ENCODE measurements at places on chromosomes 7 and 10. TPM values are rescaled to one million over a fixed set of nuclear protein-coding genes. Genes with fewer than 3 reads are reported as not detected.

DNA sequence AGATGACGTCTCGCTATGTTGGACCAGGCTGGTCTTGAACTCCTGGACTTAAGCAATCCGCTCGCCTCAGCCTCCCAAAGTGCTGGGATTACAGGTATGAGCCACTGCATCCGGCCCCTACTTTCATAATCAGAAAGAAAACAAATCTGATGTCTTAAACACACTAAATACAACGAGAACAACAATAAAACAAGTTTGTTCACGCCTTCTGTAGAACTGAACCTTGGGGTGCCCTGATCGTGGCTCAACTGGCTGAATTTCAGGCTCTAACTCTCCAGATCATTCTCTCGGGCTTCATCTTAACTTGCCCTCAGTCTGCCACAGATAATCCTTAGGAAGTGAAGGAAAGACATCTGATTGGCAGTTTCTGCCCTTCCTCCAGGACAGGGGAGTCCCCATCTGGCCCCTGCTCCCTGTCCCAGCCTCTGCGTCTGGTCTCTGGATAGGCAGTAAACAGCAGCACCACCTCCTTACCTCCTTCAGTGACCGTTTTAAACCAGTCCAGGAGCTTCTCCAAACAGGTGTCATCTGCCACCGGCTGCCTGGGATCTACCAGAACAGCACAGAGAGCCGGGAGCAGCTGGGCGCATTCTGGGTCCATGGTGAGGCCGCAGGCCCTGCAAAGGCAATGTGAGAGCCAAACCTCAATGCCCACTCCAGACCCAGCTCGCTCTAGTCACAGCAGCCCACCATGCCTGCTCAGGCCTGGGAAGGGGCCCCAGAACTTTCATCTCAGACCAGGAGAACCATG is 1.3 kb downstream of the BRAT1 start:
- no peak for DNase-seq

DNA sequence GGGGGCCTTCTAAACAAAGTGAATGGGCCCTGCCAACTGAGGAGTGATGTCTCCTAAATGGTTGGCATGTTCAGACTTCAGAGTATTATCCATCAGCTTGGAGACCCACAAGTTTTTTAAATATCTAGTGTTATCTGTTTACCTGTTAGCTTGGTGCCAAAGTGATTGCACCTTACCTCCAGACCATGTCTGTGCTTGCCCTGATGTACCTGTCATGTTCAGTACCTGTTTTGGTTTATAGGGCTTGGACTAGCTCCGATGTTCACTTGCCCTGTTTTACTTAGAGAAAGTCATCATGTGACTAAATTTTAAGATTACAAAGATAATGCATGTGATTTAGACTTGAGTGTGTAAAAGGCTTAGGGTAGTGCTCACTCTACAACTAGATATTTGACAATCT is 67.7 kb downstream of the CNNM2 start:
- DNase-seq = no peak

DNA sequence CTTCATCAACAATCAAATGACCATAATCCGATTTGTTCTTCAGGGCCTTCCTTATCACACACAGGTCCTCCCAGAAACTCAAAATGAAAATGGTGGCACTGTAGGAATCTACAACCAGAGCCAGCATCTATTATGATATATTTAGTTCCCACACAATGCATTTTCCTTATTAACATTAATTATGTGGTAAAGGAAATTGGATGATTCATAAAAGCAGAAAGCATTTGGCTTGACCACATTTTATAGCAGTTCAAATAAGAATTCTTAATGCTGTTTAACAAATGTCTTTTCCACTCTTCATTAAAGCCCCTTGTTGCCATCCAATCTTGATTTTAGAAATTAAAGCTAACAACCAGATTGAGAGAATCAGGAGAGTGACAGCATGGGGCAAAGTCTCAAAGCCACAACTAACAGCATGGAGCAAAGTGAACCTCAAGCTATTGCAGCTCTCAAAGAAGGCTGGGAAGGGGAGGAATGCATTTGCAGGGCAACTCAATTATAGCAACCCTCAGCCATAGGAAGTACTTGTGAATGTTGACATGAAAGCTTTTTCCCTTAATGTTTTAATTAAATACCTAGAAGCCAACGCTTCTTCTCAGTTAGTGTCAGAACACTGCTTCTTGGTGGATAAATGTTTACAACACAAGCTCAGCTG is 549.1 kb downstream of the NXPH1 start:
- no peak for DNase-seq

DNA sequence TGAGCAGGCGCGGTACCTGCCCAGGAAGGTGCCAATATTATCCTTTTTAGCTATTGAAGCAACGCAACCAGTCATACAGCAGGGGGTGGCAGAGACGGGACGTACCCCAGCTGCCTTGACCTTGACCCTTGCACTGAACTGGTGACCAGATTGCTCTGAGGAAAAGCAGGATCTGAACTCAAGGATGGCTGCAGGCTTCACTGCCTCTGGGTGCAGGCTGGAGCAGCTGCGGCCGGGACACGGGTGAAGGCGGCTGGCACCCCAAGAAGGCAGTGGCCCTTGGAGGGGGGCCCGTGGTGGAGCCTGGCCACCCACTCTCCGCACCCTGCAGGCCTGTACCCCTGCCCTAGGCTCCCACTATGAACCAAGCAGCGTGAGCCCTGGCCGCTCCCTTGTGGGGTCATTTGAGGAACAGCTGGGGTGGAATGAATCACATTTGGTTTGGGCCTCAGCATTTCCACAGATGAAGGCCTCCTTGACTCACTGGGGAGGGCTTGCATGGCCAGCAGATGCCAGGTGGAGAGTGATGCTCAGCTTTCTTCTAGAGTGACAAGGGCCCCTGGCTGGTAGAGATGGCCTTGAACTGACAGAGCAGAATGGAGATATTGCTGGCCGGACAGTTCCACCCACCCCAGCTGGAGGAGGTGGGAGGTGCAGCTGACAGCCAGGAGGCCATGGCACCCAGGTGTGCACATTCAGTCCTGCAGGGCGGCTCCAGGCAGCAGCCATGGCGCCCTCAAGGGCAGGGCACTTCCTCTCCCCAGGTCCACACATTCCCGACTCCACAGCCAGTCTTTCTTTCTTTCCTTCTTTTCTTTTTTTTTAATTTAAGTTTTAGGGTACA is 218.7 kb downstream of the WDR37 start:
- DNase-seq = no peak

- DNase-seq = no peak
These were observed 10.5 kb downstream of the DDC start for GRCh38 chr7:50554431-50555322.

THSD7A gene
- not detected for total RNA-seq

DNA sequence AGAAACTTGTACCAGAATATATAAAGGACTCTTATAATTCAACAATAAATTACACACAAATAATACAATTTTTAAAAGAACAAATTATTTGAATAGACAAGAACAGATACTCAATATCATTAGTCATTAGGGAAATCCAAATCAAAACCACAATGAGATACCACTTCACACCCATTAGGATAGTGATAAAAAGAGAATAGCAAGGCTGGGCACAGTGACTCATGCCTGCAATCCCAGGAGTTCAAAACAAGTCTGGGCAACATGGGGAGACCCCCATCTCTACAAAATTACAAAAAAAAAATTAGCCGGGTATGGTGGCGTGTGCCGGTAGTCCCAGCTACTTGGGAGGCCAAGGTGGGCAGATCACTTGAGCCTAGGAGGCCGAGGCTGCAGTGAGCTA is 52.2 kb upstream of the KCNIP2 start:
- DNase-seq = no peak

GRCh38 chr7:120915314-120916105 is 35.1 kb upstream of the ING3 start:
- DNase-seq = no peak

DNA sequence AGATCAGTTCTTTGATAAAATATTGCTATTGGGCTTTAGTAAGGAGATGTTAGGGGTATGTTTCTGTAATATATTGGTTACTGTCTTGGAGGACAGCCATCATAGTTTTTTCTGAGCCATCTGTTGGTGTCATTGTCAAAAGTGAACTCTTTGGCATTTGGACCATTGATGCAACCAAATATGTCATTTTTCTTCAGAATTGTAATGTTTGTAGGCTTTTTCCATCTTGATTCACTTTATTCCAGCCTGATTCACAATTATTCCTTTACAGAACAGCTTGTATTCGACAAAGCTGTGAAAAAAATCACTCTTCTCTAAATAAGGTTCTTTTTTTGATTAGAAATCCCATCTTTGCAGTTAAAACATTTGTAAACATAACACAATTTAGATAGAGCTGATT is 37.4 kb downstream of the SMNDC1 start:
- DNase-seq = no peak

GRCh38 chr10:27792216-27792615 is 46.6 kb upstream of the MKX start:
- DNase-seq = no peak

DNA sequence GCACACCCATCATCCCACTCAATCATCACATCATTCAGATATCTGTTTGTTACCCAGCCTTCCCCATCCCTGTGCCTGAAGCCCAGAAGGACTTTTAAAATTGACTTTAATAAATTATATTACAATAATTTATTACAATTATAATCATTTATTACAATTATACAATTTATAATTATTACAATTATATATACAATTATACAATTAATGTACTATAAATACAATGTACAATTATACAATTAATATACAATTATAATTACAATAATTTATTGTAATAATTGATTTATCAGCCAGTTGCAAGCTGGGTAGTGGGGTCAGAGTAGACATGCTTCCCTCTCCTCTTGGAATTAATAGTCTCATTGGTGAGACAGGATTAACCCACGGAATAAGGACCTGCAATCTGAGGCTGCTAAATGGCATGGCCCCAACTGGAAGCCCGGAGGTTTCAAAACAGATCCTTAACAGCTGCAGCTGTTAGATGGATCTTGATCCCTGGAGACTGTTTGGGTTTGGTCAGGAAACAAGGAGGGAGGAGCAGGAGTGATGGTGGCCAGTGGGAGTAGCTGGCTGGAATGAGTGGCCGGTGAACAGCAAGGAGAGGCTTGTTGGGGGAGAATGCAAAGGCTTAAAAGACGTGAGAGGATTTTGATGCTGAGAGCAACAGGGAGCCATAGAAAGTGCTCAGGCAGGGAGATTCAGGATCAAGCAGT is 402.8 kb upstream of the PODXL start:
- DNase-seq = no peak

TLX1 gene
- total RNA-seq = not detected

DNA sequence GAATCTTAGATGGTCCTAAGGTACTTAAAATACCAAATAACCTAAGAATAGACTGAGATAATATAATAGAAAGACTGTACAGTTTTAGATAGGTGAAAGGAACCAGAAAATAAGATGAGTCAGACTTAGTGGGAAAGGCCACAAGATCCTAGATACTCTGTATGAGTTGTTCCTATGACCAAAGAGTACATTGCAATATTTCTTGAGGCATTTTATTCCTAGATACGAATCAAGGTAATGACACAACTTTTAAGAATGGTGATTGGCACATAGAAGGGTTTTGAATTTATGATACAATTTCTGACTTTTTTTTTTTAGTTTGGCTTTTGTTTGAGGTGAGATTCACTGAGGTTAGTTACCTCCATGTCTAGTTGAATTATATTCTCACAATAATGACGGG is 30.2 kb downstream of the MGAM start:
- DNase-seq = no peak

TMEM270 gene
- total RNA-seq = not detected

DNA sequence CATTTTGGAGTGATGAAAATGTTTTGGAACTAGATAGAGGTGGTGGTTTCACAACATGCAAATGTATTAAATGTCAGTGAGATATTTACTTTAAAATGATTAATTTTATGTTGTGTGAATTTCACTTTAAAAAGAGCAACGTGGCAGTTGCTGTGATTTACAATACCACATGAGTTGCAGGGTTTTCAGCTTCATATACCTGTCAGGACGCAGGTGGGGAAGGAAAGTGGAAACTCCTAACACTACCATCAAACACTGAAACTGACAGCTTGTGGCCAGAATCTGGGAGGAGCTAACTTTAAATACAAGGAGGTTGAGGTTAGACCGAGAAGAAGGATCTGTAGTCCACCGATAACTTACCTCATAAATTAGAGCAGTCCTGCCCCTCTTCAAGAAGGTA is 168.9 kb upstream of the TMEM72 start:
- DNase-seq = no peak

SEMA3A gene
- 0.14 TPM for total RNA-seq

- DNase-seq = no peak
These were observed 78.5 kb downstream of the ETV1 start for GRCh38 chr7:13910805-13911551.

IDI2 gene
- not detected for total RNA-seq

TMEM236 gene
- 0.05 TPM for total RNA-seq

All from activated CD4-positive, alpha-beta T cell treated with anti-CD3 and anti-CD28 coated beads, Interleukin-2, amount 10 ng/mL, durations not matched to agents 24 days and 14 days (primary cell).